Smooth muscle cell of the brain vasculature (primary cell): ENCODE measurements at places on chromosomes 6 and 20.

DNA sequence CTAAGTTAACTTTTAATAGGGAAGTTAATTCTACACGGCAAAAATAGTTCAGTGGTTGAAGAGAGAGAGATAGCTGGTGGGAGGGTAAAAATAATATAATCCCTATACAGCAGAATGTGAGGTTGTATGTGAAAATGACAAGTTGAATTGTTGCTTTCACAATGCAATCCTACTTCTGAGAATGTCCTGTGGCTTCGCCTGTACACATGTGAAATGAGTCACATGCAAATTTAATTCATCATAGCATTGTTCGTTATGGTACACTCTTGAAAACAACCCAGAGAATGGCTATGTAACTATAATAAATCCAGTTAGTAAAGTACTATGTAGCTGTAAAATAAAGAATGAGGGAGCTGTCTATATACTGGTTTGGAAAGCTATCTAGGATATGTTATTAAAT, 46.0 kb upstream of the HINT3 start:
- no peak for DNase-seq

DNA sequence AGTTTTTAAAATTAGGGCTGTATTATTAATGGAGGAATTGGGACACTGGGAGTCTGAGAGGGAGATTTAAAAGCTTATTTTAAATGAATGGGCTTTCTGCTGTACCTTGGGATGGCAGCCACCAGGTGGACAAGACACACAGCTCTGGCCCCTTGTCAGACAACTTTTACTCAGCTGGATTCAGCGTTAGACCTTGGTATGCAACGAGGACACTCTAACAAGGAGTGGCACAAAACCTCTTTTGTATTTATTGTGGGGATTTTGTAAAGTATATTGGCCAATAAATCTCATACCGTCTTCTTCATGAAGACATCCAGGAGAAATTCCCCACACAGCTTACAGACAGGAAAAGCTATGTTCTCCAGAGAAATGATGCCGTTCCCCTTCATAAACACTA, 105.7 kb downstream of the LCA5 start:
- no peak for DNase-seq

DNA sequence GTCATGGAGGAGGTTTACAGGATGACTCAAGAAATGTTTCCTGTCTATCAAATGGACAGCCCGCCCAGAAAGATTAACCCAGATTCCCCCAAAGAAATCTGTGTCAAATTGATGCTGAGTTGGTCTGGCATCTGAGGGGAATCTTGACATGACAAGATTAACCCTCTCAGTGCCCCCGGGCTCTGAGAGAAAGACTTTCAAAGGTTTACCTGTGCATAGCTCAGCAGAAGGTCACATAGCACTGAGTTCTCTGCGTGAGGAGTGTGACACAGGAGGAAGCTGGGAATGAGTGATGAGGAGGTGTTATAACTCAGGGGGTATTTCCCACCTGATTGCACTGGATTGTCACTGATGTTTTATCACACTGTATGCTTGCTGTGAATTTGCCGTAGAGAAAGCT, 601.2 kb downstream of the DHX35 start:
- DNase-seq, result no peak

GRCh38 chr20:496126-496696, 33.9 kb upstream of the TBC1D20 start:
- no peak for DNase-seq

GRCh38 chr6:113169484-113169883, 687.7 kb upstream of the MARCKS start:
- DNase-seq, result no peak

GRCh38 chr6:79665725-79666551, 34.8 kb downstream of the SH3BGRL2 start:
- no peak for DNase-seq

- peak; percentile 85 for DNase-seq
Observed at GRCh38 chr6:41639809-41640371, 1.6 kb downstream of the MDFI start.

GRCh38 chr6:73728548-73729205, 32.7 kb downstream of the CD109 start:
- no peak for DNase-seq

- no peak for DNase-seq
Observed at GRCh38 chr6:123551939-123552707, 84.6 kb downstream of the TRDN start.

DNA sequence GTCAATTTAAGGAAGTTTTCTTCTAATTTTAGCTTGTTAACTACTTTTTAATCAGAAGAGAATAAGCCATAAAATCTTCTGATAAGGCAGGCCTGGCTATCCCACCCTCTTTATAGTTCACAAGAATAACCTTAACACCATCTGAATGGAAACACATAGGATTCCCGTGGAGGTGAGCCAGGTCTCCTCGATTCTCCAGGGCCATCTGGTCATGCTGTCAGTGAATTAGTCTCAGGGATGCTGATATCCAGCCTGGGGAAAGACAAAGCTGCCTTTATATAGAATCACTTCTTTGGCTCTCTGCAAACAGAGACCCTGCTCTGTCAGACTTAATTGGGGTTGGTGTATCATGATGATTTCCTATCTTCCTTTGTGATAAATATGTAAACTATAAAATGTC, 30.1 kb upstream of the TAGAP start:
- no peak for DNase-seq

- DNase-seq, result no peak
Observed at GRCh38 chr6:14162826-14163225, 45.3 kb downstream of the CD83 start.

DNA sequence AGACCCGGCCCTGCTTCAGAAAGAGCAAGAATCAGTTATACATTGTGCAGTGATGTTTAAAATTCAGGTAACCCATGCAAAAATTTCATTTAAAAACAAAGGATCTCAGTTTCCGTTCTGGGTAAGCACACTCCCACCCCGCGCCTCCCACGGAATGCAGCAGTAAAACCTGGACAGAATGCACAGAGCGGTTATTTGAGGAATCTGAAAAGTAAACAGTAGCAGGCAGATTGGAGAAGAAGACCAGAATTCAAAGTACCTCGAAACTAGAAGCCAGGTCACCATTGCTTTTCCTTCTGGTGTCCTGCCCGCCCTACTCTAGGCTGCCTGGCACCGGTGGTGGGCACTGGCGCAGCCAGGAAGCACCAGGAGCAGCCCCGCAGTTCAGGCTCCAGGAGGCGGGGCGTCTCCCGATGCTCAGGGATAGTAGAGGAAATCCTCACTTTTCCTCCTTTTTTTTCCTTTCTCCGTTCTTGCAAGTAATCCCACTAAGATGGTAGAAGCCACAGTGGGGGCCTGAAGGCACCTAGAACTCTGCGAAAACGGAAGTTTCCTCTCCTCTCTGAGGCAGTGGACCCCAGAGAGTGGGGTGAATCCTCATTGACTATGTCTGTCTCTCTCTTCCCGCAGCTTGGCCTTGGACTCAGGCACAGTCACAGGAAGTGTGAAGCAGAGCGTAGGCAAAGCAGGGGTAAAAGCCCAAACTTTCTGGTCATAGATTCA, 28.3 kb downstream of the METTL24 start:
- DNase-seq, result no peak

DNA sequence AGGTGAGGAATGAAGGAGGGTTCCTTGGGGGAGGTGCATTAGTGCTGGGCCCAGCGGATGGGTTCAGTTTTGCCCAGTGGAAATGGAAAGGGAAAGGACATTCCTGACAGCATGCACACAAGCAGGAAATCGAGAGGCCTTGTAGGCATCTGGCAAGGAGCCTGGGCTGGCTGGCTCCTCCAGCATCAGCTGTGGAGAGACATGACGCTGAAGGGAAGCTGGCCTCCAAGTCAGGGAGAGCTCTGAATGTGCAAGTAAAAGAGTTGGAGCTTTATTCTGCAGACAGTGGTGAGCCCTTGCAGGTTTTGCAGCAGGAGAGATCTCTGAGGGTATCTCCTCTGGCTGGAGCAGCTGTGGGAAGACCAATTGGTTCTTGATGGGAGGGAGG, 154.3 kb downstream of the MRPL14 start:
- peak; percentile 61 for DNase-seq
